ENCODE measurements at places on chromosomes 16 and 17.
A peak's percentile ranks its signal among the peaks of the same experiment; 100 is the strongest.

- DNase-seq = no peak
- peak overlapping the region; percentile 83 for H3K27ac ChIP-seq
- no peak overlapping the region for H3K4me3 ChIP-seq
- H3K27me3 ChIP-seq = no peaks in the 10 kb centered on the region
- peaks cover 57% of the 10 kb centered on the region for H3K36me3 ChIP-seq
- peaks cover 32% of the 10 kb centered on the region for H3K4me1 ChIP-seq
Observed at GRCh38 chr17:45269912-45270311, 8.0 kb upstream of the SPATA32 start.

- no peak overlapping the region for H3K27ac ChIP-seq
- DNase-seq = no peak
- no peak overlapping the region for H3K4me3 ChIP-seq
- no peaks in the 10 kb centered on the region for H3K27me3 ChIP-seq
- no peaks in the 10 kb centered on the region for H3K36me3 ChIP-seq
Observed at GRCh38 chr16:47847220-47847970, 308.4 kb downstream of the ABCC12 start.

DNA sequence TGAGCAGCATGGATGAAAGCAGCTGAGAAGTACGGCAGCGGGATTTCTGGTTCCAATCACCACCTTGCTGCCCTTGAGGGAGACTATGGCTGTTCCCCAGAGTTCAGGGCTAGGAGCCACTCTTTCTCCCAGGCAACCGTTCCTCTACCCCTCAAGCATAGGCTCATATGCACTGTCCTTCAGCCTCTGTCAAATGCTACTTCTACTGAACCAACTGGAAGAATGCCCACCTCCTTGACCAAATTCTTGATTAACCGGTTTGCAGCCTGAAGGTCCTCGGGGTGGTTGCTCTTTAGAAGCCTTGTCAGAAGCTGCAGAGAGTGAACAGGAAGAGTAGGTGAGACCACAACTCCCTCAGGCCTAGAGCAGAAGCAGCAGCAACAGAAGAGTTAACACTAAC, 23.8 kb downstream of the GGA2 start:
- H3K36me3 ChIP-seq = peaks cover 45% of the 10 kb centered on the region
- peaks cover 5% of the 10 kb centered on the region for H3K4me1 ChIP-seq
- no peak for DNase-seq
- no peaks in the 10 kb centered on the region for H3K27me3 ChIP-seq
- no peak overlapping the region for H3K4me3 ChIP-seq

- H3K27ac ChIP-seq = no peak overlapping the region
- H3K27me3 ChIP-seq = no peaks in the 10 kb centered on the region
- DNase-seq = no peak
- no peaks in the 10 kb centered on the region for H3K36me3 ChIP-seq
- H3K4me3 ChIP-seq = no peak overlapping the region
Observed at GRCh38 chr16:69718111-69718764, 8.1 kb downstream of the NQO1 start.

DNA sequence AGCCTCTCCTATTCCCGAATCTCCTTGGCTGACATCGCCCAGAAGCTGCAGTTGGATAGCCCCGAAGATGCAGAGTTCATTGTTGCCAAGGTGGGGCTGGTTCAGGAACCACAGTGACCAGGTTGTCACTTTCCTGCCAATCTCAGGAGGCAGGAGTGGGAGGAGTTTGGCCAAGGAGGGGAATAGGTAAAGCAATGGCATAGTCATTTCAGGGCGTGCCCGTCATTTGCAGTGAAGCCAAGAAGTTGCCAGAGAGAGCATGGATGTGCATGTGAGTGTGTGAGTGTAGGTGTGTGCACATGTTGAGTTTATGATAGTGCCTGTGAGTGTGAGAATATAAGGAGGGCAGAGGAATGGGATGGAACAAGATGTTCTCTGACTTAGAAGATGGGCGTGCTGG, 14.8 kb downstream of the PSMD3 start:
- H3K27me3 ChIP-seq = no peaks in the 10 kb centered on the region
- H3K4me3 ChIP-seq = no peak overlapping the region
- H3K4me1 ChIP-seq = peaks cover 5% of the 10 kb centered on the region
- H3K27ac ChIP-seq = peak overlapping the region; percentile 4
- no peak for DNase-seq
- H3K36me3 ChIP-seq = peaks cover 55% of the 10 kb centered on the region

DNA sequence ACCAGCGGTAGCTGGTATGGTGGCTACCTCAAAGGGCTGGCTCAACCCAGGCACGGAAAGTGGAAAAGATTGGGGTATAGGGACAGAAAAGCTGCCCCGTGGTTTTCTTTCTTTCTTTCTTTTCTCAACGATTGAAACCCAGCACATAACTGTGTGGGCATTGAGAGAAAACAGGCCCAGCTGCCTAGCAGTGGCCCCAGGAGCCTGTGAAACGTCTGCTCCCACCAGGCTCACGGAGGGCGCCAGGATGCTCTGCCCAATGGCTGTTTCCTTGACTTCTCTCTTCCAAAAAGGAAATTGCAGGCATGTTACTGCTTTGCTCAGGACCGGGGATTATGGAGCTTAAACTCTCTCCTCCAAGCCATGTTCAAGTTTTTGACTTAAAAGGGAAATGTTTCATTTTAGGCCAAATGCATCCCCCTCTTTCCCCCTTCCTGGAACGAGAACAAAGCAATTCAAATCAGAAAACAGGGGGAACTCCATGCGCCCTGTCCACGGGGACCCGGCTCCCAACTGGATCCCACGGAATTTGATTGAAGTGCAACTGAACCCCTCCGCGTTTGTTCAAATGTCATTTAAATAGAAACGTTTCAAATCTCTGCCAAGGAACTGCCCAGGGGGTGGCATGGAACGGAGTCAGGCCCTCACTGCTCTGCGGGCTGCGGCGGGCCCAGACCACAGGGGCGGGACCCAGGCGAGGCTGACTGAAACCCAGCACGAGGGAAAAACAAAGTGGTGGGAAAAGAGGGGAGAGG, 133.5 kb downstream of the RGS9 start:
- no peak overlapping the region for H3K27ac ChIP-seq
- DNase-seq = no peak
- no peaks in the 10 kb centered on the region for H3K36me3 ChIP-seq

- no peaks in the 10 kb centered on the region for H3K4me1 ChIP-seq
- H3K36me3 ChIP-seq = no peaks in the 10 kb centered on the region
- peaks cover 2% of the 10 kb centered on the region for H3K27me3 ChIP-seq
- DNase-seq = no peak
- no peak overlapping the region for H3K27ac ChIP-seq
Observed at GRCh38 chr16:80065541-80065940, 465.0 kb upstream of the MAF start.

Measured in activated naive CD8-positive, alpha-beta T cell treated with anti-CD3 and anti-CD28 coated beads, Interleukin-2, amount 50 U/mL, for 24 hours (primary cell).